ENCODE measurements at places on chromosomes 7 and 10.

DNA sequence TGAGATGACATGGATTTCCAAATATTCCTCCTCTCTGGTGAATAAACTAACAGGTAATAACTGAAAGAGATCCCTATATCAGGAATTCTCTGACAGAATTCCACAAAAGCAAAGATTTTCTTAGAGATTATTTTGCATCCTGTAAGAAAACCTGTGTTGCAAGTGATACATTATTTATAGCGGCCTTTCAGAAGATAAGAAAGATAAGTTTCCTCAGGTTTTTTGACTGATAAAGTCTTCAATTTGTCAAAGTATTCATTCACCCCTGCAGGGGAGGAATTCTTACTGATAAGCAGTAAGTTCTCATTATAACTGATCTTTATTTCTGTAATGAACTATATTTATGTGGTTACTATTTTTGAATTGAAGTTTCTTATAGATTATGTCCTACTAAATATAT, 554.0 kb downstream of the ARL4A start:
- no peak for DNase-seq

GRCh38 chr7:92335574-92335973, 89.8 kb downstream of the ANKIB1 start:
- no peak for DNase-seq

DNA sequence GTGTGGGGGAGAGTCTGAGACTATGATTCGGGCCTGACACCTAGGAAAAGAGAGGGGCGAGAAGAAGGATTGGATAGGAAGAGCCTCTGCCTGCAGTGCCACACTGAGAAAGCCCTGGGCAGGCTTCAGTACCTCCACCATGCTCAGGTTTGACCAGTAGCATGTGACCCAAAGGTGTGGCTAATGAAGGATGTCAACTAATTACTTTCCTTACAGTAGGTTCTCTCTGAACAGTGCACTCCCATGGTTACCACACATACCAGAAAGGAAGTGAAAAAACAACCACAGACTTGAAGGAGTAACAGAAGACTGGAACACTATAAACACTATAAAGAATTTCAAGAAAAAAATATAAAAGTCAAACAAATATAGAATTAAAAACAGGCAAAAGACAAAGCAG, 46.2 kb downstream of the SEM1 start:
- DNase-seq = no peak

DNA sequence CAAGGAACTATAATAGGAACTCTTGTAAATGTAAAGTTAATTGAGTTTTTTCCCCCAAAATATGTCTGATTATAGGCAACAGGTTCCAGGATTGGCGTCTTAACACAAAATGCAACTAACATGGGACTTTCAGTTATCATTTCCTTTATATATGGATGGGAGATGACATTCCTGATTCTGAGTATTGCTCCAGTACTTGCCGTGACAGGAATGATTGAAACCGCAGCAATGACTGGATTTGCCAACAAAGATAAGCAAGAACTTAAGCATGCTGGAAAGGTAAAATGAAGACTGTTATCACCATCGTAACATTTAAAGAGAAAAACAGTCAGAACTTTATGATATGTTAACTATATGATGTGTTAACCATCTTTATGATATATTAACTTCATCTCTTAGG, 63.7 kb downstream of the SP8 start:
- DNase-seq = no peak

GRCh38 chr7:98698976-98699375, 81.9 kb downstream of the NPTX2 start:
- no peak for DNase-seq

DNA sequence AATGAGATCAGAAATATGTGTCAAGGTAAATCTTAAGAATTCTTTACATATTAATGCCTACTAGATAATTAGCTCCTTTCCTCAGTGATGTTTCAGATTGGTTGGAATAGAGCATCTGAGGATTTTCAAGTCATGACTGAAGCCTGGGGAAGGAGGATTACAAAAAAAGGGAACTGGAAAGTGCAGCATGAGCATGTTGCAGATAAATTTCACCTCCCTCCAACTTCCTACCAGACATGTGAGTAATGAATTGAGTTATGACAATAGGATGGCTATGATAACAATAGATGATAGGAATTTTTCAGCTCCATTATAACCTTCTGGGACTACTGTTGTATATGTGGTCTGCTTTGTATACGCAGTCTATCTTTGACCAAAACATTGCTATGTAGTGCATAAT, 104.2 kb upstream of the RAB18 start:
- no peak for DNase-seq

GRCh38 chr7:120337308-120337907, 64.4 kb downstream of the KCND2 start:
- peak; percentile 4 for DNase-seq

DNA sequence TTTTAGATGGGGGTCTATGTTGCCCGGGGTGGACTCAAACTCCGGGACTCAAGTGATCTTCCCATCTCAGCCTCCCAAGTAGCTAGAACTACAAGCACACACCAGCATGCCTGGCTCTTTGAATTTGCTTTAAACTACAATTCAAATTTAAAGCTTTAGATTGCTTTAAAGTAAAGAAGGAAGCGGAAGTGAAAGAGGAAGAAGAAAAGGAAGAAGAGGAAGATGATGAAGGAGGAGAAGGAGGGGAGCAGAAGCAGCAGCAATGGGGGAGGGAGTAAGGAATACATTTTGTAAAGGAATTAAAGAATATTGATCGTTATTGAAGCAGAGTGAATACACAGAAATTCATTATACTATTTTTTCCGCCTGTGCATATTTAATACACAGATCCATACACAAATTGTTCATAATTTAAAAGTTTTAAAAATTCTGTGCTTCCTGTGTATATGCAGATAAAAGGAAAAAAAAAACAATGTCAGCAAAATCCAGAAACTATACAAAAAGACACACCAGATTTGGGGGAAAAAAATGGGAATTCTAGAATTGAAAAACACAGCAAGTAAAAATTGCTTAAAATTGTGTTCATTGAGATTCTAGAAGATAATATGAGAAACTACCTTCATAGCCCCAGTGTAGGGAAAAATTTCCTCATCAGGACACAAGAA, 60.8 kb upstream of the KCNMA1 start:
- DNase-seq = no peak

- no peak for DNase-seq
These were observed 11.1 kb upstream of the ARID5B start for GRCh38 chr10:61890430-61890829.

DNA sequence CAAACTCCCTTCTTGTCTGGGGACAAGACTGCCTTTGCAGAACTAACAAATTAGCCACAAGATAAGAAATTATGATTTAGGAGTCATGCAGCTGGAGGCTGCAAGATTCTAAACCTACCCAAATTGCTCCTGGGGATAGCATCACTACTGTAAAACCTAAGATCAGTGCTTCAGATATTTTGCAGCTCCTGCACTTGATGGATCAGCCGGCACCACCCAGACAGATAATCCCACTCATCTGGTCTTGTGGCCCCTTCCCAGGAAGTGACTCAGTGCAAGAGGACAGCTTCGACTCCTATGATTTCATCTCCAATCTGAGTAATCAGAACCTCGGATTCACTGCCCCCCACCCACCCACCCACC, 181.9 kb downstream of the AKR1D1 start:
- no peak for DNase-seq

DNA sequence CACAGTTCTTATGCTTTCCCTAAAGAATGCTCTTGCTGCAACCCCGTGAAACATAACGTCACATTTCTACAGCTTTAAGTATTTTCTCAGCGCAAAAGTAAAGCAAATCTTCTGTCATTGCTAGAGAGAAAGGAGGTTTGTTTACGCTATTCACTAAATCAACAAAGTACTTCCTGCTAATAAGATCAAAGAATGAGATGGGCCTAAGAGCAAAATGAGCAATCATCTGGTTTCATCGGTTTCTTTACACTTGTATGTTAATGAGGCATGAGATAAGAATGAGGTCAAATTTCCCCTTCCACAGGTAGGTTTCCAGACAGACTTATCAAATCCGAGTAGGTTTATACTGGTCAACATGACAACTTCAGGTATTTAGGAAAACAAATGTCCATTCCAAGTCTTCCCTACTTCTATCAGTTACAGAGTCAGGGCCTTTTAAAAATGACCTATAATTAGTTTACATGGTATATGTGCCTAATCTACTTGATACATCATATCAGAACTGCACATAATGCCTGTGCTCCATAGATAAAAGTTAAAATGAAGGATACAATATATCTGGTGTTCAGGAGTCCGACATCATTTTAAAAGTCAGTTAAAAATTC, 8.4 kb downstream of the USP6NL start:
- no peak for DNase-seq

DNA sequence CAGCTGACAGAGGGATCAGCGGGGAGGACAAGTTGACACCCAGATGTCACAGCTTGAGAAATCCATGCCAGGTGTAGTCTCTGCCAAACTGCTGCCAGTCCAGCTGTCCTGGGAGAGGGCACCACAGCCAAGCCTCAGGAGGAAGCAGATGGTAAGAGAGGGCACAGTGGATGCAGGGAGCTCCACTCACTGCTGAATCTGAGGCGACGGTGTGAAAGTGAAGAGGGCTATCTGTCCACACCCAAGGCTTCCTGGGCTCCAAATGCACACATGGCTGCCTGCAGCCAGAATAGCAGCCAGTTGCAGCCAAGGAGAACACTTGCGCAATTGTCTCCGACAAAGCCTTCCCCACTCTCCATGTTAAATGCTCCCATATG, 502.4 kb downstream of the GRID1 start:
- no peak for DNase-seq

GRCh38 chr7:32018845-32019578, 51.2 kb downstream of the PDE1C start:
- no peak for DNase-seq

DNA sequence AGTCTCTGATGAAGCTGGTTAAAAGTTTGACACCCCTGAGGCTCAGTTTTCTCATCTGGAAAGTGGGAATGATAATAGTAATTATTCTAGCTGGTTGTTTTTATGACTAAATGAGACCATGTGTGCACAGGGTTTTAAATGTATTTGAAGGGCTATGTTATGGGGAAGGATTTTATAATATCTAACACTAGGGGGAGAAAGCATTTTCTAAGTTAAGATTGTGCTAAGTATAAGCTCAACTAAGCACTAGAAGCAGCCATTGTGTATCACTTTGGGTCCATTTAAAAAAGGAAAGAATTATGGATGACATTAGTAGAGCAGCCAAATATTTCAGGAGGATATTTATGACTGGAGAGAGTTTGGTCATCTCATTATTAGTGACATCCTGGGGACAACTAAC, 49.5 kb upstream of the CREB5 start:
- DNase-seq = no peak

DNA sequence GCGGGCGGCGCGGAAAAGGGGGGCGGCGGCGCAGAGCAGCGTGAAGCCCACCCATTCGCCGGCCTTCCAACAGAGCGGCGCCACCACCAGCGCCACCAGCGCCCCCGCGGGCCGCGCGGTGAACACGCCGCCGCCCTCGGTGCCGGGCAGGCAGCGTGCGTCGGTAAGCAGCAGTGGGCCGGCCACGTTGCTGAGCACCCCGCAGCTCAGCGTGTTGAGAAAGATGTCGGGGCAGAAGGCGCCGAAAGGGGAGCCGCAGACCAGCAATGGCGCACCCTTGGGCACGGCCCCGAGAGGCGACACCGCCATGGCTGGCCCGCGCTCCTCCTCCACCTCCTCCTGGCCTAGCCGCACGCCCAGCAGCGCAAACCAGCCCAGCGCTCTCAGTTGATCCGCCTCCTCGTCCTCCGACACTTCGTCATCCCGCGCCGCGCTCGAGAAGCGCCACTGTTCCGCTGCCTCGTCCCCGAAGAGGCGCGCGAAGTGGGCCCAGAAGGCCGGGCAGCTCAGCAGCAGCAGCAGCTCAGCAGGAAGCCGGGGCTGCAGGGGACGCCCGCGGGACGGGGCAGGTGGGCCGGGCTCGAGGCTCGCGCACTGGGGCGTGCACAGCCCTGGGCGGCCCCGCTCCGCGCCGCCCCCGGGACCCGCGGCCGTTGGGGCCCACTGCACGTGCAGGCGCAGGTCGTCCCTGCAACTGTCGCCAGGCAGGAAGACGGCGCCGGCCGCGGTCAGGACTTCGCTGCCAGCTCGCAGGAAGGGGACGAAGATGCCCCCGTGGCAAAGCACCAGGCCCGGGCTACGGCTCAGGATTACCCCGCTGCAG, 623 bp downstream of the TYSND1 start:
- no peak for DNase-seq

DNA sequence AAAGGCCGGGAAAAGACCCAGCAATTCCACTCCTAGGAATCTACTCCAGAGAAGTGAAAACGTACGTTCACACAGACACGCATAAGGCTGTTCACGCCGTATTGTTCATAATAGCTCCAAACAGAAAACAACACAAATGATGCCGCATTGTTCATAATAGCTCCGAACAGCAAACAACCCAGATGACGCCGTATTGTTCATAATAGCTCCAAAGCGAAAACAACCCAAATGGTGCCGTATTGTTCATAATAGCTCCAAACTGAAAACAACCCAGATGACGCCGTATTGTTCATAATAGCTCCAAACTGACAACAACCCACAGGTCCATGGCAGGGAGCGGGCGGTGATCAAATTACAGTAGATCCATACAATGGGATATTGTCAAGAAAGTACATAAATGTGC, 85.2 kb upstream of the DNAAF5 start:
- peak; percentile 58 for DNase-seq

GRCh38 chr10:44786286-44786850, 124.8 kb upstream of the TMEM72 start:
- DNase-seq = no peak

GRCh38 chr10:11874568-11875493, 51.7 kb downstream of the PROSER2 start:
- peak; percentile 63 for DNase-seq

DNA sequence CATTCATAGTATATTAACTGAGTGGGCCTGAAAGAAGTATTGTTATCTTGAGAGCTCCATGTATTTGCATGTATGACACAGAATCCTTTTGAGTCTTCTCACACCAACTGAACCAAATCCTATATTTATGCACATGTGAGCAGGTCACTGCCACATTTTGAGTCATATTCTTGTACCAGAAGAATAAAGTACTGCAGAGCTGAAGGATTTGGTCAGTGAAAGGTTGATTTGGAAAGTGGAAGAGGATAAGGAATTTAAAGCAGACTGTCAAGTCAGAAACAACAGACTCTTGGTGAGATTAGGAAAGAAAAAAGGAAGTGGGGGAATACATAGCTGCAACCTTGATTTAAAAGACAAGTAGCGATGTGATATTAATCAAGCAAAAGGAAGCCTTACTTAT, 121.8 kb downstream of the ARID5B start:
- DNase-seq = no peak

GRCh38 chr7:17939211-17939605, 1.1 kb downstream of the SNX13 start:
- no peak for DNase-seq

- no peak for DNase-seq
These were observed 534 bp upstream of the ACBD5 start for GRCh38 chr10:27241010-27241651.

DNA sequence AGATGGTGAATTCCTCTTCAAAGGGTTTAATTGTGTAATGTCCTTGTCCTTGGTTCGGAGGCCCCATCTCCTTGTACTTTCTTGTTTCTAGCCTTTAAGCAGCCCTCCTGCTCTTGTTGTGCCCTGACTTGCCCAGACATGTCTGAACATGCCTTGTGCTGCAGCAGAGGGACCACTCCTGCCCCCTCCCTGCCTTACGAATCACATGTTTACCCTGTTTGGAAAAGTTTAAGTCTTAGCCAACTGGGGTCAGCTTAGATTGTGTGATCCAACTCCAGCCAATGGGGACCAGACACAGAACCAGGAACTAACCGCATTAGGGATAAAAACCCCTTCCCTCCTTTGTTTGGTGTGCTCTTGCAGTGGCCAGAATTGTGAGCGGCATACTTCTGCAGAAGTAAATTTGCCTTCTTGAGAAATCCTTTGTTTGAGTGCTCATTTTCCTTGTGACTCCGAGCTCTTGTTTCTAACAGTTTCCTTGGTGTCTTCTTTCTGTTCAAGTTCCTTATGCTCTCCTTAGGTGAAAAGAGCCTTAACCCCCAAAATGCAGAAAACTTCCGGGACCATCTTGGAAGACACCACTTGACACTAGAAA, 29.4 kb downstream of the CLRN3 start:
- no peak for DNase-seq

All from COLO829 (cell line).